ENCODE measurements at places on chromosomes 3 and 15.

DNA sequence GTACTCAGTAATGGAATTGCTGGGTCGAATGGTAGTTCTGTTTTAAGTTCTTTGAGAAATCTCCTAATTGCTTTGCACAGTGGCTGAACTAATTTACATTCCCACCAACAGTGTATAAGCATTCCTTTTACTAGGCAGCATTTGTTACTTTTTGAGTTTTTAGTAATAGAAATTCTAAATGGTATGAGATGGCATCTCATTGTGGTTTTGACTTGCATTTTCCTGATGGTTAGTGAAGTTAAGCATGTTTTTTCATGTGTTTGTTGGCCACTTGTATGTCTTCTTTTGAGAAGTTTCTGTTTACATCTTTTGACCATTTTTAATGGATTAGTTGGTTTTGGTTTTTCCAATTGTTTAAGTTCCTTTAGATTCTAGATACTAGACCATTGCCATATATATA, 28.4 kb downstream of the TP63 start:
- no peak for DNase-seq

GRCh38 chr3:31884251-31884650, 96.8 kb downstream of the OSBPL10 start:
- no peak for DNase-seq

DNA sequence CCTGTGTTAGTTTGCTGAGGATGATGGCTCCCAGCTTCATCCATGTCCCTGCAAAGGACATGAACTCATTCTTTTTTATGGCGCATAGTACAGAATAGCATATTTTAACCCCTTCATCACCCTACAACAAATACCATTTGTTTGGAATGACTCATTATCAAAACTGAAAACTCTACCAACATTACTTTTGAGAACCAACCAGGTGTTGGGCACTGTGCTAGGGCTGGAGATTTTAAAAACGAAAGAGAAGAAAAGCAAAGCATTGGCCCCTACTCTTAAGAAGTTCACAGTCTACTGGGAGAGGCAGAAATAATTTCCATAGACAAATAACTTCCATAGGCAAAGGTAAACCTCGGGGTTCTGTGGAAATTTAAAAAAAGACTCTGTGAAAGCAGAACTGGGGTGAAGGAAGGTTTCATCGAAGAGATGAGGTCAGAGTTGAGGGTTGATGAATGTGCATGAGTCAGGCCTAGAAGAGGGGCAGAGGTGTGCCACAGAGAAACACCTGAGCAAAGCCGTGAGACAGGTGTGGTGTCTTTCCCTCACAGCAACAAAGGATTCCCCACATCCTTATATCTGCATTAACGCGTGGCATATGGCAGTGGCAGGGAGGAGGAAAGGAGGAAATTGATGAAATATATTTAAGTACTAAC, 51.0 kb downstream of the MCF2L2 start:
- DNase-seq: no peak

DNA sequence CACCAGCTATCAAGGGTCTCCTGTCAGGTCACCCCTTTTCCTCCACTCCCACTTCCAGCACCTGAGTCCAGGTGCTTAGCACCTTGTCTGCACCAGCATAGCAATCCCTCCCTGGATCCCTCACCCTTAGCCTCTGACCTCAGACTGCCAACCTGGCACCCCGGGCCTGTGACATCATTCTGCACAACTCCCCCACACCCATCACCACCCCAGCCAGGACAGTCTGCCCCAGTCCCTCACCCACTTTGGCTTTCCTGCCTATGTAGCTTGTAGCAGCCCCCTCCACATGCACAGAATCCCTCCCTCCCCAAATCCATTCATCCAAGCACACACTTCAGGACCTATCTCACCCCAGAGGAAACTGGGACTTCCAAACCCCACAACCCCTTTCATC, 819 bp upstream of the PLXNB1 start:
- no peak for DNase-seq

DNA sequence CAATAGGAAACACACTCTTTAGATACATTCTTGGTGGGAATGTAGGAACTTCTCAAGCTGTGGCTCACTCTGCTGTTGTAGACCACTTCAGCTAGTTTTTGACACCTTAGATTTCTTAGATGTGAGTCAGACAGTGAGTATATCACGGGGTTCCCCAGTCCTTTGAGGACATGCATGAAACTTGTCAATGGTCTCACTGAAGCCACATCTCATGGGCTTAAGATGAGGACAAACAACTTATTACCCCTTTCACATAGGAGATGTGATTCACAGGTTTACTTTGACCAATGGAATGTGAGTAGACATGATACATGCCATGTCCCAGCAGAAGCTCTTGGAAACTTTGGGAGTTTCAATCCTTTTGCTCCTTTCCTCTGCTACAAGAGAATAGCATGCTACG, 325.5 kb downstream of the CHST2 start:
- no peak for DNase-seq

- no peak for DNase-seq
These were observed 457.1 kb downstream of the SQOR start for GRCh38 chr15:46091860-46092450.

DNA sequence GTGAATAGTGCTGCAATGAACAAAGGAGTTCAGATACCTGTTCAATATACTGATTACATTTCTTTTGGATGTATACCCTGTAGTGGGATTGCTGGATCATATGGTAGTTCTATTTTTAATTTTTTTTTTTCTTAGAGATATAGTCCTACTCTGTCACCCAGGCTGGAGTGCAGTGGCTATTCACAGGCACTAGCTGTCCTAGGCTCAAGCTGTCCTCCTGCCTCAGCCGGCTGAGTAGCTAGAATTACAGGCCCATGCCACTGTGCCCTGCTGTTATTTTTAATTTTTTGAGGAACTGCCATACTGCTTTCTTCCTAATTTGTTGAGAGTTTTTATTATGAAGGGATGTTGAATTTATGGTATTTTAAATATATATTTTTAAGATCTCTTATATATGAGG, 23.0 kb upstream of the CACNA2D3 start:
- no peak for DNase-seq

GRCh38 chr3:72964633-72965032, 32.0 kb upstream of the PPP4R2 start:
- DNase-seq: no peak

DNA sequence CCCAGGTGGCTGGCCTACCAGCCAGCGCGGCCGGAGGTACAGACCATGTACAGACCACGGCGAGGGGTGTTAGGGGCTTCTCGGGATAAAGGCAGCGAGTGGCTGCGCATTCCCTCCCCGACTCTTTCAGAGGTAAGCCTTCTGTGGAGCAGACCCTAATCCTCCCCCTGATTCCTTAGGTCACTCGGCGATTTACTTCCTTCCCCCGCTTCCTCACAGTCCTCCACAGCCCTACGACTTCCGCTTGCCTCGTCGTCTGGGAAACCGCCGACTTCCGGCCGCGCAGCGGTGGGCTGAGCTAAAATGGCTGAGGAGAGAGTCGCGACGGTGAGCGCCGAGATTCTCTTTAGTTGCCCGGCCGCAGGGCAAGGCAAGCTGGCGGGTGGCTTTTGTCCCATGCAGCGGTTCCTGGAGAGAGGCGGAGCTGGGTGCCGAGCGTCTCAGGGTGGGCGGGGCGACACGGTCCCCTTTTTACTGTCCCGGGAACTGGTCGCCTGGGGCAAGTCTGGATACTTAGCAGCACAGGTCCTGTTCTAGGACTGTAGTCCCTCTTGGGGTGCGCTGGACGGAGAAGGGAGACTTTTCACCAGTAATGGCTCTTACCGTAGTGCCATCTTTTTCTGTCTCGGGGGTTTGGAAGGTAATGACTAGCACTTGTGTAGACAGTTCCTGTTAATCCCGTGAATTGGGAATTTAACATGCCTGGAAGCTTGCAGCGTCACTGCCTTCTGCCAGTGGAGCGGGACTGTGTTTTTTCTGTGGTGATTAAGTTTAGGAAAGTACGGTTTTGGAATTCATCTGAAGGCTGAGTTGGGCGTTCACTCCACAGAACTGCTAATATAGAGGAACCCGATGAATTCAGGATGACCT, at the start of the genes BBS4 and HIGD2B:
Gene BBS4 (plus strand): TSS at position 283 of the 870 bp plus-strand sequence. CDS start 21 bp downstream, at position 304.
Gene HIGD2B (minus strand): TSS at position 258 of the 870 bp plus-strand sequence. CDS start 9,808 bp downstream, outside the sequence.
- DNase-seq: peak; percentile 65

DNA sequence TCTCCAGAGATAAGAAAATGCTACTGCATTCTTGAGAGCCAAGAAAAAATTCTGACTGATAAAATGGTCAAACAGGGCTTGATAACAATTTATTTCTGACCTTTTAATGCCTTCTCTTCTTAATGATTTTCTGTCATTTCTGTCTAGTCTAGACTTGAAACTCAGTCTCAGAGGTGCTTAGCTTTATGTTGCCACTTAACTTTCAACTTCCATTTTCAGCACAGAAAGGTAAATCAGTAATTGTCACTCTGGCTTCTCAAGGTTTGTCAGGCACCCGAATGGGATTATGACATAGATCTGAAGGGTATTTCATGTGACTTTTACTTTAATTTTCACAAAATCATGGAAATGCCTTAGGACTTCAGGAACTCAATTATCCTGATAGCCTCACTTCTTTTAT, 155.4 kb upstream of the GBE1 start:
- no peak for DNase-seq

- no peak for DNase-seq
These were observed 1.4 kb downstream of the CSK start for GRCh38 chr15:74783072-74783807.

DNA sequence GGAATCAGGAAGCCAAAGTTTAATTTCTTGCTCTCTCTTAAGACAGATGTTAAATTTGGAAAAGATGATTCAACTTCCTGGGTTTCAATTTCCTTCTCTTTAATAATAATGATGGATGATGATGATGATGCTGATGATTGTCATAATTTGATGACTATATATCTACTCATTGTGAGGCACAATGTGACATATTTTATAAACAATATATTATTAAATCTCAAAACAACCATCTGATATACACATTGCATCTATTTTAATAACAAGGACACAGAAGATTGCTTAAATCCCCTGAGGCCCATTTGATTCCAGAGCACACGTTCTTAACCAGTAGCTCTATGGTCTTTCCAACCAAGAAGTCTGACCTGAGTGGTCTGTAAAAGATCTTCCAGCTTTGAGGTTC, 124.0 kb downstream of the CNTN6 start:
- DNase-seq: no peak

DNA sequence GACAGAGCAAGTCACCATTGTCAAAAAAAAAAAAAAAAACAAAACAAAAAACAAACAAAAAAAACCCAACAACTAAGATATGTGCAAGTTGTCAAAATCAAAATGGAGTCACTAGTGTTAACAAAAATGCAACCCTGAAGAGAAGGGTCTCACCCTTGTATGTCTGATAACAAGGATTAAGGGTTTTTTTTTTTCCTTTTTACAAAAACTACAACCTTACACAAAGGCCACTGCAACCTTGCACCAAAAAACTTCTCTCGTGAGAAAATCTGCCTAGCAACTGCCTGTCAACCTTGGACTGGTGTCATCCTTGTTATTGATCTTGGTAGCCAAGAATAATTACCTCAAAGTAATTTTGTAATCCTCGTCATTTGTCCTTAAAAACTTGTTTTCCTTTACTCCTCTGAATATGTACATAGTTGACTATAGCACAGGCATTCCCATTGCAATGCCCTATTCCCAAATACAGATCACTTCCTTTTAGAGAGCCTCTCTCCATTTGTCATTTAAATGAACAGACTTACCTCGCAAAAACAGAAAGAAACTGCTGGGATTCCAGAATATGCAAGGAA, 24.0 kb downstream of the TFRC start:
- no peak for DNase-seq

DNA sequence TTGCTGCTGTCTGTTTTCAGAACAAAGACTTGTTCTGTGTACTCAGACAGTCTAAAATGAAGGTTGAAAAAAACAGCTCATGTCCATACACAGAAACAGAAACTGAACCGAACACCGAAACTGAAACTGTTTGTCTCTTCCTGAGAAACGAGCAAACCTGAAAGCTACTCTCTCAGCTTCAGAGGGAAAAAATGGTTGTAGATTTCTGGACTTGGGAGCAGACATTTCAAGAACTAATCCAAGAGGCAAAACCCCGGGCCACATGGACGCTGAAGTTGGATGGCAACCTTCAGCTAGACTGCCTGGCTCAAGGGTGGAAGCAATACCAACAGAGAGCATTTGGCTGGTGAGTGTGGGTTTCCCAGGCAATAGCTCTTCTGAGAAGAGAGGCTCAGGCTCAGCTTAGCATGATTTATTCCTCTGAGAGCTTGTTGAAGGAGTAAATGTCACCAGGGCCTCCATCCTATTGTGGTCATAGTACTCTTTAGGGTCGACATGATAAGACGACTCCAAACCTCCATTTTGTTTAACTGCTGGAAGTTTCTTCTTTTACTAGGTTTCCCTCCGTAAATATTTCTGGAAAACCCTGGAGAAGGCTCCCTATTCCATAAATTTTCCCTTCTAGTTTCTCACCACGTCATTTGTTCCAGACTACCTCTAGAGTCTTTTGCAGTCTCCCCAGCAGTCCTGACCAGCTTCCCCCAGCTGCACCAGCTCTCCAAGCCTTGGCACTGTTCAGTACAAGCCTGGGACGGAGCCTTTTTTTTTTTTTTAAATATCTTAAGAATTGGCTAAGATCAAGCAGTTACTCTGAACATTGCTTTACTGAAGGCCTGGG, at the start of gene RTP4:
Gene RTP4 (plus strand): TSS at position 135 of the 838 bp plus-strand sequence. CDS start 57 bp downstream, at position 192.
- DNase-seq: no peak

- no peak for DNase-seq
These were observed 9.5 kb downstream of the SPINT1 start for GRCh38 chr15:40853241-40853890.

DNA sequence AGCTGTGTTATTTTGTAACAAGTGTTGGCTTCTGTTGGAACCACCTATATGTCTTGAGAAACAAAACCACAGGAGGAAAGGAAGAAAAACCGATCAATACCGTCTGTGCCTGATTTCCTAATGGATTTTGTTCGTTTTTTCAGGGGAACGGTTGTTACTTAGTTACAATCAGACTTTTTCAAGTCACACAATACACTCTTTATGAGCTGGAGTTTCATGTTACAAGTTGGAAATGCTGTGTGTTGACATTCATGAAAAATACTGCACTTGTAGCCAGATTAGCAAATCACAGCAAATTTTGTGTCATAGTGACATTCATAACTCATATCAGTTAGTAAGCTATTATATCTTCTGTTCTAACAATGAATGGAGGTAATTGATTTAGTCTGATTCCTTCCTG, 78.9 kb downstream of the SLTM start:
- DNase-seq: no peak

- DNase-seq: no peak
These were observed 102.0 kb upstream of the MYRIP start for GRCh38 chr3:39707314-39707909.
